Lower lobe of right lung (tissue), 2 donors: ENCODE measurements at places on chromosomes 2 and 18. TPM values are rescaled to one million over a fixed set of nuclear protein-coding genes. Genes with fewer than 3 reads are reported as not detected.

PKDCC gene
- total RNA-seq = 65.8 TPM

DPP10 gene
- total RNA-seq = 0.80 TPM

GMCL1 gene
- total RNA-seq = 13.3 TPM

RNF125 gene
- total RNA-seq = 8.1 TPM

LHCGR gene
- 0.30 TPM for total RNA-seq

DNA sequence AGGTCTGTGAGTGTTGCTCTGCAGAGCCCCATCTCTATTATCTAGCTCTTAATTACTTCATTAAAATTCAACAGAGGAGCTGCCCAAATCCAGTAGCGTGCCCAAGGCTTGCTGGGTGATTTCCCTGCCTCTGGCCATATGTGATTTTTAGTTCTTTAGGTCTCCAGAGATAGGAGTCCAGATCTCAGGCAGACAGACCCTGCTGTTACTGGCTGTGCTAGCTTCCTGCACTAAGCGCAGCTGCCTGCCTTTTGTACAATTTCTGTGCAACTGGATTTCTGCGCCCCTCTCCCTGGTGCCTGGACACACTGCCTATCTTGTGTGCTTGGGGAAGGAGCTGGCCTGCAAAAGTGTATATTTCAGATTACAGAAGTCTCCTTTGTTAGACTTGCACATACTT is 136.5 kb downstream of the TDRD15 start:
- DNase-seq = no peak

DNA sequence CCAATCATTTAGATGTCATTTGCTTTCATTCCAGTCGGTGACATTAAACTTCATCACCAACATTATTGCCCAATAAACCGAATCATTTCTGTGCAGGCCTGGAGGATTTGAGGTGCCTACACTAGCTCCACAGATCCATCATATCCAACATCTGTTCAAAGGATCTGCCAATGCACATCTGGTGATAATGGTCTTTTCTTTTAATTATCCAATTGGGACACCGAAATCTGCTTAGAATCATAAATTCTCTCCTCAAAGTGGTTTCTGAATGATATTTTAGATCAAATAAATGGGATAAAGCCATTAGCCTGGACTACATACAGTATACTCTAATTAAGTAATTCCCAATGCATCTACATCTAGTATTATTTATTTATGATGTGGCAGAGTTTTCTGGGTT is 85.6 kb downstream of the ABCA12 start:
- DNase-seq = no peak

- DNase-seq = no peak
Measured at GRCh38 chr18:44309185-44309584, 371.5 kb upstream of the SETBP1 start.

GRCh38 chr18:57754577-57755338 is 48.4 kb downstream of the ATP8B1 start:
- DNase-seq = no peak

DNA sequence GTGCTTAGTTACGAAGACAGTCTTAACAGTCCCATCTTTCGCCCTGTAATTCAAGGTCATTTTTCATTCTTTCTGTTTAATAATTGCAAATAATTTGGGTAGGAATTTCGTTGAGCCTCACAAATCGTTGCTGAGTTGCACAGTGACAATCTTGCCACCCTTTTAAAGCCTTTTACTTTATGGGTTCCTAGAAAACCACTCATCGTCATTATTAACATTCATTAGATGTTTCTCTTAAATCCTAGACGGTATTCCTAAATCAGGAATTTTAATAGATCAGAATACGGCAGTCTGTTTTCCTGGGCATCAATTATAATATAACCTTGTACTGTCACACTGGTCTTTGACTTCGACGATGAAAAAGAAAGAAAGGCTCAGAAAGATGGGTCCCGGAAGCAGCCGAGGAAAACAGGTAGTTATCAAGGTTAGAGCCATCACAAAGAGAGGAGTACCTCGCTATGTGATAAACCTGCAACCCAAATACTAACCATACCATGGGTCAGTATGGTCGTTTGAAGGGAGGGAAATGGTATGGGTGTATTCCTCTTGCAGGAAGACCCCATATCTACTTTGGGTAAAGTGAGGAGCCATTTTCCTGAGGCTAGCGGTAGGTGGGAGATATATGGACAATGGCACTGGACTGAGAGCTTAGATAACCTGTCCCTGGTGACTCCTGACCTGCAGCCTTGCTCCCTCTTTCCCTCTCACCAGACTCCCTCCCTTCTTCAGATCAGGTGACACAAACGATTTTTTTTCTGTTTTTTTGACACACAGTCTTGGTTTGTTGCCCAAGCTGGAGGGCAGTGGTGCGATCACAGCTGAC is 981 bp upstream of the SF3B1 start:
- no peak for DNase-seq

- no peak for DNase-seq
Measured at GRCh38 chr2:44286884-44287638, 11.8 kb downstream of the SLC3A1 start.

DNA sequence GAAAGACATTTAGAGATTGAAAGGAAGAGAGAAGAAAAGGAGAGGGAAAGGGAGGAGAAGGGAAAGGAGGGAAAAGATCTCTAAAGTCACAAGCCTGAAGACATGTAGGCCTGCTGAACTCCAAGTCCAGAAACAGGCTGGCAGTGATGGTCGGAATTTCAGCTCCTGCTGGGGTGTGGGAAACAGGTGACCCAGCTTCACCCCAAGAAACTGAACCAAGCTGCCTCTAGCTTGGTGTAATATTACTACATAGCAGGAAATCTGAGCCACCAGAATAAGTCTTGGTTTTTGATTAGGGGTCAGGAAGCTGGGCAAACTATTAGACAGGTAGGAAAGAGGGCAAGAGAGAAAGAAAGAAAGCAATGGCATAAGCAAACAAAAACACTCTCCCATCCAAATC is 185.8 kb downstream of the PDE11A start:
- DNase-seq = no peak

DNA sequence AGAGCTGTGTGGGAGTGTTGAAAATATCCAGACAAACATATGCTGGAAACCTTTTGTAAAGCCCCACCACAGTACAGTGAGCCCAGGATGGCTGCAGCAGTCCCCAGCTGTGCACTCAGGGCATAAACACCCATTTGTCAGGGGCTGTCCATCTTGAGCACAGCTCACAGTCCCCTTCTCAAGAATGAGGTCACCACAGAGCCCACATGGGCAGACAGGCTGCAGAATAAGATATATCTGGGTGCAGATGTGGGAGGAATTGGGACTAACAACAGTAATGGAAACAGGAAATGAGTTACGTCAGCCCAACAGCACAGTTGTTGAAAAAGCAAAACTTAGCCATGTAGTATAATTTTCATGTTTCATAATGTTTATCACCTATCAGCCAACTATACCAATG is 219.6 kb downstream of the ETAA1 start:
- DNase-seq = no peak

- no peak for DNase-seq
Measured at GRCh38 chr2:192424243-192424642, 229.5 kb upstream of the TMEFF2 start.

- no peak for DNase-seq
Measured at GRCh38 chr2:168194784-168195522, 52.4 kb downstream of the STK39 start.

DNA sequence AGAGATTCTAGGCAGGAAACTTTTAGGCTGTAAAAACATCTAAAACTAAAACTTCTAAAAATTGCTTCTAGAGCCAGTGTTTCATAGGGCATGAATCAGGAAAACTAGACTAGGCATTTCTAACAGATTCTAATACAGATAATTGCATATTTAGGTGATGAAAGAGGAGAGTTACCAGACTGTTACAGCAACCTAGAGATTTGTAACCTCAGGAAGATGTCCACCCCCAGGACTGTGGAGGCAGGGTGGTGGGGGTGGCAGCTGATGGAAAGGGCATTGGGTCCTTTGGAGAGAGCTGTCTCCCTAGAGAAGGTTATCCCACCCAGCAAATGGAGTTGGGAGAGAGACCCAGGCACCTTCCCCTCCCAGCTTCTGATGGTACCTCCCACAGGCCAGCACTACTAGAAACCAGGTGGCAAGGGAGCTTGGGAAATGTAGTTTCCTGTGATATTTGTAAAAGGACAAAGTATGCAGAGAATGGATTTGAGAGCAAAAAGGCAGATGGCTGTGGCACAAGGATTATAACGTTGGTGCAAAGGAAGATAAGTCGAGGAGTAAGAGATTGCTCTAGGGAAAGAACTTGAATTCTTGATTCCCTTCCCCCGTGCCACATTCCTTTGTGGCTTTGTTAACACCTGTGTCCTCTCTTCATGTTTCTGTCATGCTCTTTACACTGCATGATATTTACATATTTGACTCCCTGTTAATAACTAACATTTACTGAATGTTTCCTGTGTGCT is 75.6 kb upstream of the MGAT5 start:
- DNase-seq = no peak
